ENCODE measurements at places on chromosomes 3 and 15.
A peak's percentile ranks its signal among the peaks of the same experiment; 100 is the strongest.

DNA sequence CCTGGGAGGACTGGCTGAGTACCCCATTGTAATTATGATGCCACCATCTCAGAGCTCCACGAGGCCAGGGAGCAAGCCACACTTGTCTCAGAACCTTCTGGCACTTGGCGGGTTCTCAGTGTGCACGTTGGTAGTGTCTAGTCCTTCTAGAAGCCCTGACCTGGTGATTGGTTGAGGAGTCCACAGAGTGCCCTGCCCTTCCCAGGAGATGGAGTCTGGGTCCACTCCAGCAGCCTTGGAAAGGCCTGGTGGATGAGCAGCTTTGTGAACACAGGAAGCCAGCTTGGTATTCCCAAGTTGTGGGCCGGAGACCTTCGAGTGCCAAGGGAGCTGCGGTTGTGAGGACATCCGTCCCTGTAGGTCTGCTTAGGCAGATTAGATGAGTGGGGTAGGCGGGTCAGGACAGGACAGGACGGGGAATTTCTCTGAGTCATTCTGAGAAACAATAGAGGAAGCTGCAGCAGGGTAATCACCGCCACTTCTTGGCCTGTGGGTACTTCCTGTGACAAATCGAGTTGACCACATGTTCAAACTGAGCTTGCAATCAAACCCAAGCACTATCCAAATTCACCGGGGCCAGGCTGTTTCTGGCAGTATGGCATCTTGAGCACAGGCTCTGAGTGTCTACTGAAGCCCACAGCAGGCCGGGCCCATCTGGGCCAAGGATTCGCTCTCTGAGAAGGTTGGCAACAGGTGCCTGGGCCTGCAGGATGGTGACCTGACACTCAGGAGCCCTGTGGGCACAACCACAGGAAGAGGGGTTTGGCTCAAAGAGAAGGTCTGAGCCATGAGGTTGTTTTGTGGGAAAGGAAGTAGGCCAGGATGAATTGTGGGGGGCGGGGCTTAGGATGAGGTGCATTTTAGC, 71.5 kb upstream of the PLXNA1 start:
- peak; percentile 98 for ATAC-seq

GRCh38 chr15:62269504-62269903, 104.4 kb upstream of the C2CD4B start:
- no peak for ATAC-seq

DNA sequence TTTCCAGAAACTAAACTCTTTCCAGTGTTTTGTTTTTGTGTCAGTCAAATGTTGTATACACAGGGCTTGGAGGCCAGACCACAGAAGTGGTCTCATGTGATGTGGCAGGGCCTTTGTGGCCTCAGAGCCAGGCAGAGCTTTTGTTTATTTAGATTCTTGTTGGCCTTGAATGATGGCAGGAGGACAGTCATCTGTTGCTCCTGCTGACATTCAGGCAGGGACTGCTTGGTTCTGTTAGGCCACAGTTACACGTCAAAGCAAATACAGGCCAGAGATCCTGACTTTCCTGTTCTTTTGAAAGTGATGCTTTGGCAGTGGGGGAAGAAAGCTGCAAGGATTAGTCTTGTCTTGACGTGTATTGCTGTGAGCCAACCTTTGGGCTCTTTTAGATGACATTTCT, 325.1 kb downstream of the CACNA2D3 start:
- no peak for ATAC-seq

- no peak for ATAC-seq
Measured at GRCh38 chr3:64443546-64444381, 218.5 kb upstream of the PRICKLE2 start.

DNA sequence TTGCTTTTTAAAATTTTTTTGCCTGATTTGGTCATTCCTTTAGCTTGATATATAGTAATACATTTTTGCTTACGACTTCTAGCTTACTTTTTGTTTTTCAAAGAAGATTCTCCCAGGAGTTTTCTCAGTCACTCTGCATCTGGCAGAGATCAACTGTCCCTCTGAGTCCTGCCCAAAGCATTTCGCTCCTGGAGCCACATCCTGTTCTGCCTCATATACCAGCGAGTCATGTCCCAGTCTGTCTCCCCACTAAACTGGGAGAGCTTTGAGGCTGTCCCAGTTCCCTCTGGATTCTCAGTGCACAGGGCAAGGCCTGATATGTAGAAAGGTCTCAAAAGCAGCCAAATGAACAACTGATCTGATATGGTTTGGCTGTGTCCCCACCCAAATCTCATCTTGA, 326.3 kb downstream of the ARRDC4 start:
- no peak for ATAC-seq

DNA sequence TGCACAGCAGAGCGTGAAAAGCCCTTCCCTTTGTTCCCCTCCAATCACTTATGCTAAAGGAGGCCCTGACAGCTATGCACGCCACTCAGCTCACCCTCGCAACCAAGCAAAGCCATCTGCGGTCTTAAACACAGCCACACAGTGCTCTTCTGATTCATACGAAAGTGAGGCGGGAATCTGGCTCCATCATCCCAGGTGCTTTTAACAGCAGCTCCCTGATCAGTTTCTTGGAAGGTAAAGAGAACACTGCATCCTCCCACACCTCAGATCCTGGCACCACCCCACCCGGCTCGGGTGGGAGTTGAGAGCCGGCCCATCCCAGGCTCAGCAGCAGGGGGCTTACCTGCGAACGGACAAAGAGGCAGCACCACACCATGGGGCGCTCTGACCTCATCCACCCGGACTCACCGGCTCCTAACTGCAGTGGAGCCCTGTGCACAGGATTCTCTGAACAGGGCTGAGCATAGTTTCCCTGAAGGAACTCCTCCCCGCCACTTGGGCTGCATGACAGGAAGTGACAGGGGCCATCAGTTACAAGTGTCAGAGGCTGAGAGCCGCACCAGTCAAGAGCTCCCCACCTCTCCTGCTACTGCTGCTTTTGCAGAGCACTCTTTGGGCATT, 114.3 kb upstream of the ARHGEF3 start:
- ATAC-seq: peak; percentile 83

DNA sequence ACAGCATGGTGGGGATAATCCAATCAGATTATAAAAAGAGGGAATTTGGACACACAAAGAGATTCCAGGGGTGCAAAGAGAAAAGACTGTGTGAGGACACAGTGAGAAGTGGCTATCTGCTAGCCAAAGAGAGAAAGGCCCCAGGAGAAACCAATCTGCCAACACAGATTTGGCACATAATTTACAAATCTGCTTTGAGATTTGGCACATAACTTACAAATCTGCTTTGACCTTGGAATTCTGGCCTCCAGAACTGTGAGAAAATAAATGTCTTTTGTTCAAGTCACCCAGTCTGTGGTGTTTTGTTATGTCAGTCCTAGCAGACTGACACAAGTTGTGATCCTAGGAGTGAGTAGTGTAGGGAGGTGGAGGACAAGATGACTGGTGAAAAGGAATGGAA, 3.5 kb upstream of the TM4SF18 start:
- ATAC-seq: no peak

- ATAC-seq: no peak
Measured at GRCh38 chr3:64977308-64978100, 289.7 kb upstream of the ADAMTS9 start.

DNA sequence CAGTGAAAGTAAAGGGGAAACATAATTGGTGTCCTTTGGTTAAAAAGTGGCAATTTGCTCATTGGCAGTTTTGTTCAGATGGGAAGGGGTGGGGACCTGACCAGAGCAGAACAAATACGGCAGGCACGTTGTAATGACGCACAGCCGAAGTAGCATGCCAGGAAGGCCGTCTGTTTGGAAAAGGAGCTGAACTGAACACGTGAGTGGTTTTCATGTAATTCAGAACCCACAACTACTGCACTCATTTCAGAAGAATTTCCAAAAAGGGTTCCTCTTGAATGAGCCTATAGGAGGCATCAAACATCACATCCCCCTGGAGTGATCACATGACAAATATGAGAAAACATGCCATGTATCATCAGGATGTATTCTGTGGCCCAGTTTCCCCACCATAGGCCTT, 42.9 kb upstream of the LMCD1 start:
- no peak for ATAC-seq

DNA sequence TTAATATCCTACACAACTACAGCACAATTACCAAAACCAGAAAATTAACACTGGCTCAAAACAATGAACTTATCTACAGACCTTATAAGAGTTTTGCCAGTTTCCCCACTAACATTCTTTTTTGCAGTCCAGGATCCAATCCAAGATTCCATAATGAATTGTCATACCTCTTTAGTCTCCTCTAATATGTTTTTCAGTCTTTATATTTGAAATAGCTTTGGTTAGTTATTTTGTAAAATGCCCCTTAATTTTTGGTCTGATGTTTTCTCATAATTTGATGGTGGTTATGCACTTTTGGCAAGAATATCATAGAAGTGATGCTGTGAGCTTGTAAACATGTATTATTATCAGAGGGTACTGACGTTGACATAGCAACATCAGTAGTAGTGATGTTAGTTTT, 124.3 kb downstream of the ISL2 start:
- no peak for ATAC-seq

- no peak for ATAC-seq
Measured at GRCh38 chr15:91516866-91517265, 336.6 kb upstream of the SLCO3A1 start.

DNA sequence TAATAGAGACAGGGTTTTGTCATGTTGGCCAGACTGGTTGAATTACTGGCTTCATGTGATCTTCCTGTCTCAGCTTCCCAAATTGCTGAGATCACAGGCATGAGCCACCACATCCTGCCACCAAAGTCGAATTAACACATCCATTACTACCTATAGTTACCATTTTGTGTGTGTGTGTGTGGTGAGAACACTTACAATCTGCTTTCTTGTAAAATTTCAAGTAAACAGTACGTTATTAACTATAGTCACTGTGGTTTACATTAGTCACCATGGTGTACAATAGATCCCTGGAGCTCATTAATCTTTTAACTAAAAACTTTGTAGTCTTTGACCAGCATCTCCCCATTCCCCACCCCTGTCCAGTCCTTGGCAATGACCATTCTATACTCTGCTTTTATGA, 270.0 kb downstream of the NAALADL2 start:
- ATAC-seq: no peak

DNA sequence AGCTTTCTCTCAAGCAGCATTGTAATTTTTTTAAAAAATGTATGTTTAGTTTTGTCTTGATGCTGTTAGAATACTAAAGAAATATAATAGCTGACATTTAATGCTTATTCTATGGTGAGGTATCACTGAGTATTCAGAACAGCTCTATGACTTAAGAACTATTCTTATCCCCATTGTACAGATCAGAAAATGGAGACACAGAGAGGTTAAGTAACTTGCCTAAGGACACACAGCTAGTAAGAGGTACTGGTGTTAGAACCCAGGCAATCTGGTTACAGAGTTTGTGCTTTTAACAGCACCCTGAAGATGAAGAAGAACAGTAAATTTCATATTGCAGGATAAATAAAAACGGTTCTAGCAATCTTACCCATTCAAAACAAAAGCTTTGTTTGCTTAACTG, 15.5 kb downstream of the PLA2G4D start:
- no peak for ATAC-seq

DNA sequence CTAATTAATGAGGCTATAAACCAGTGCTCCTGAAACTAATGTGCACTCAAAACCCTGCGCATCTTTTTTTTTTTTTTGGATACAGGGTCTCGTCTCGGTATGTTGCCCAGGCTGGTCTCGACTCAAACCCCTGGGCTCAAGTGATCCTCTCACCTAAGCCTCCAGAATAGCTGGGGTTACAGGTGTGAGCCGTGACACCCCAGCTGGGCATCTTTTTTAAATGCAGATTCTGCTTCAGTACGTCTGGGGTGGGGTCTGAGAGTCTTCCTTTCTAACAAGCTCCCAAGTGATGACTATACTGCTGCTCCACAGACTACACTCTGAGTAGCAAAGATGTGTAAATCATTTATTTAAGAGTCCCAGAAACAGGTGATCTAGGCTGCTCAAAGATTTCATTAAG, 73.0 kb downstream of the BFSP2 start:
- ATAC-seq: no peak

- ATAC-seq: no peak
Measured at GRCh38 chr15:81095690-81096365, 38.2 kb upstream of the CFAP161 start.

DNA sequence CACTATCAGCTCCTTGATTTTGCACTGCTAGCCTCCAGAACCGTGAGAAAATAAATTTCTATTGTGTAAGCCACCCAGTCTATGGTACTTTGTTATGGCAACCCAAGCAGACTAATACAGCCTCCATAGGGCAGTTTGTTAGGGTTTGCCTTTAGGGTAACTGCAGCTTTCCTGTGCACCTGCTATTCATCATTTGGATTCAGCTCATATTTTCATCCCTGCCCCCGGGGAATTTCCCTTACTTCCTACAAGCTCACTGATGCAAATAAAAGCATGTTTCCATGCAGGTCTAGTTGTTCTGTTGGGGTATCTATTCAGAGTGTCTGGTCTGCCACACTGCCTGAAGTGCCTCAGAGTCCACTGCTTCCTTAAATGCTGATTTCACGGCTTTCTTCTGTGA, 48.6 kb upstream of the ATOSA start:
- no peak for ATAC-seq

DNA sequence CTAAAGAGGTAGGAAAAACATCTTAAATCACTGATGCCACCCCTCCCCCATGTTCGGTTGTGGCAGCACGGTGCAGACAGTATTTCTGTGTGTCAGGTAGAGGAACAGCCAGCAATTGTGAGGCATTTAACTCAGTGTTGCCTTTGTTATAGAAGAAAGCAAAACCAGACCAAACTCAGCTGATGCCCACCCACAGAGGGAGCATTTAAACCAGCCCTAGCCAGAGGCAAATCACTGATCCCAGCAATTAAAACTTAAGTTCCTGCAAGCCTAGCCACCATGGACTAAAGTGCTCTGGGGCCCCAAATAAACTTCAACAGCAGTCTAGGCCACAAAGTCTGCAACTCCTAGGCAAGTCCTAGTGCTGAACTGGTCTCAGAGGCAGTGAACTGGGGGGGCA, 94.5 kb downstream of the CFAP20DC start:
- ATAC-seq: no peak

DNA sequence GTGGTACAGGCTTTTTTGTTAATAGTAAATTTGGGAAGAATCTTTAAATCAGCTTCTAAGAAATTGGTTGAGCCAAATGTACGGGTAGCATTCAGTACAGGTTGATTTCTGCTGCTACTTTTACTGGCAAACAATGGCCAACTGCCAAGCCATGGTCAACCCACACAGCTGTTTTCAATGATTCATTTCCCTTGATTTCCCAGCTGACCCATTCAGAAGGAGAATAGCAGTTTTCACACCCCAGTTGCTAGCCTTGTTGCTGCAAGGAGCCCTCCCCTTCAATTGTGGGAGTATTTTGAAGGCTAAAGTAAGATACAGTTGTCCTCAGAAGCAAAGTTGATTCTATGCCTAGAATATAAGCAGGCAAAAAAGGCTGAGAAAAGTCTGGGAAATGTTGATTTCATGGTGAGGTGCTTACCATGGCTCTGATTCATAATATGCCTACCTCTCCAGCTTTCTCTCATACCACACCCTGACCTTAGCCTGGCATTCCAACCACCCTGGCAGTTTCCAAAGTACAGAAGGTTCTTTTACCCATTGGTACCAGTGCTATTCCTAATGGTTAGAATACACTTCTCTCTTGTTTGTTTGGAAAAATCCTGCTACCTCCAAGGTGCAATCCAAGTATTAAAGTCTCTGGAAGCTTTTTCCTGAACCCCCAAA, 320.3 kb upstream of the TGFBR2 start:
- ATAC-seq: no peak

- ATAC-seq: no peak
Measured at GRCh38 chr3:12188328-12188648, 29.6 kb upstream of the TIMP4 start.
